ENCODE measurements at places on chromosomes 7 and 10.
A peak's percentile ranks its signal among the peaks of the same experiment; 100 is the strongest.

GRCh38 chr7:93147363-93147762, 822 bp downstream of the SAMD9L start:
- DNase-seq = peak; percentile 9

DNA sequence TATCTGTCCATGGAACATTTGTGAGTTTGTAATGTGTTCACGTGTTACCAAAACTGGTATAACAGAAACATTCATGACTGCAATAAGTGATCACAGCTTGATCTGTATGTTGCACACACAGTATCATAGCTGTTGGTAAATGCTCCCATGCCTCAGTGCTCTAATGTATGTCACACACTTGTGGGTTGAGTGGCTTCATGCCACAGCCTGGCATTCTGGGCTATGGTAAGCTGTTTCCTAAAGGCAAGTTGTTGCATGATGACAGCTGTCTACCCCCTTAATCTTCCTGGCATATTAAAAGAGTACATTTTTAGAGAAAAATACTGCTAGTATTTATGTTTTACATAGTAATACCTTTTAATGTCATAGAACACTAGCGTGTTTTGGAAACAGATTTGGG, 35.2 kb downstream of the PRPF18 start:
- DNase-seq = no peak

- no peak for DNase-seq
These were observed 158.5 kb downstream of the CDH23 start for GRCh38 chr10:71555087-71555723.

- DNase-seq = peak; percentile 16
These were observed 38.0 kb downstream of the ZNRF2 start for GRCh38 chr7:30322271-30323005.

DNA sequence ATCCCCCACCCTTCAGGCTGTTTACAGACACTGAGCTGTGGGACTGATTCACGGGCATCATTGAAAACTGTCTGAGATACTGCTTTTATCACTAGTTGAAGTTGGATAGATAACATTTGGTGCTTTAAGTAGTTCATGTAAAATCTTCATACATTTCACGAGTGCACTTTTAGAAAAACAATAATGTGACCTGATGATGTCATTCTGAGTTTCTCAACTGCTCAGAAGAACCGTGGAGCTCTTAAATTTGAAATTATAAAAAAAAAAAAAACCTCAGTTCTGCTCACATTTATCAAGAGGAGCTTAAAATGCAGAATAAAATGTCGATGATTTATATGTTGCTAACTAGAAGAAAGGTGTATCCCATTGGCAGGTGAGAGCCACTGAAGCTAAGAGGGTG, 81.5 kb downstream of the GALNT11 start:
- DNase-seq = no peak

DNA sequence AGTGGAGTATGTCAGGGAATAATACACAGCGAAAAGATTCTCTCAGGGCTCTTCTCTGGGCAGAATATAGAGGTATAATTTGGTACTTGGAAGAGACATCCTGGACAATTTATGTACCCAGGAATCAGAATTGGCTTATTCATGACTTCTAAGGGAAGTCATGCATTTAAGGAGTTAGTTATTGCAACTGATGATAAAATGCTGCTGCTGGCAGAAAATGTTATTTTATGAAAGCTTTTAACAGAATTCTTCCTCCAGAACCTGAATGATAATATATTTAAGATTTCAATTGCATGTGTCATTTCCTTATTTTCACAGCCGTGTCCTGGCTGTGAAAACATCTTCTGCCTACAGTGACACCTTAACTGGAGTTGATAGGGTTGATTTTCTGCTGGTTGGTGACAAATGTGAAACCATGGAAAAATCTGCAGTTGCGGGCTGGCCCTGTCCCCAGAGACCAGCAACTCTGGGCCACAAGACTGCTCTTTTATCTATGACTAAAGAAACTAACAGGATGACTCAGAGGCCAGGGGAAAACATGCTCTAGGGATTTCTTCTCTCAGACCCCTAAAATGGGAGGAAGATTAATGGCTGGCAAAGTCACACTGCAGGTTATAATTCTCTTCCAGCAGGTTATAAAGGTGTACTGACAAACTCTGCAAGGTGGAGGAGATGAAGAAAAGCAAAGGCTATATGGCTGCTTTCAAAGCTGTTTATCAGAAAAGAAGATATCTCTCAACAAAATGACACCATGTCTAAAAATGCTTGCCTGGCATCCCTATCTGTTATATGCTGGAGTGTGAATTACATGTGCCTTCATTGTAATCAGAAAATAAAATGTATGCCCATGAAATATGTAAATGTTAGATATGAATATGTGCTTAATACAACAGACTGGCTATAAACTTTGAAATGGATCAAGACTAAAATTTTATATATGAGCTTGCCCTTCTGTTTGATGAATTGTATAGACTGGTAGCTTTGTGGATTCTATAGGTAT, 12.1 kb upstream of the TRUB1 start:
- DNase-seq = no peak

- DNase-seq = no peak
These were observed 603 bp upstream of the HECW1 start for GRCh38 chr7:43111630-43112458.

- no peak for DNase-seq
These were observed 373.6 kb upstream of the LRGUK start for GRCh38 chr7:133753513-133753912.

DNA sequence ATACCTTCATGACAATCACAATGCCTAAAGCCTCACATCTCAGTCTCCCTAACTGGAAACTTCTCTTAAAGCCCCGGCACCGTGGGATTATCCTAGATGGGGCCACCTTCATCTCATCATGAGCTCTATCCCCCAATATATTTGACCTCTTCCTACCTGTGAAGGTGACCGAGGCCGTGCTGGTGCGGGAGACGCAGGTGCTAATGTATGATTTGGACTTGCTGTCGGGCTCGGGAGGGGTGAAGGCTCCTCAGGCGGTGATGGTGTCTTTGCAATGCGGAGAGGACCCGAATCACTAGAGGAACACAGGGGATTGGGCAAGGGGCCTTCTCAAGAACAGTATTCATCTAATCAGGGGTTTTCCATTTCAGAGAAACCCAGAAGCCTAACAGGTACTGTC, 168.4 kb downstream of the AMPH start:
- DNase-seq = no peak

DNA sequence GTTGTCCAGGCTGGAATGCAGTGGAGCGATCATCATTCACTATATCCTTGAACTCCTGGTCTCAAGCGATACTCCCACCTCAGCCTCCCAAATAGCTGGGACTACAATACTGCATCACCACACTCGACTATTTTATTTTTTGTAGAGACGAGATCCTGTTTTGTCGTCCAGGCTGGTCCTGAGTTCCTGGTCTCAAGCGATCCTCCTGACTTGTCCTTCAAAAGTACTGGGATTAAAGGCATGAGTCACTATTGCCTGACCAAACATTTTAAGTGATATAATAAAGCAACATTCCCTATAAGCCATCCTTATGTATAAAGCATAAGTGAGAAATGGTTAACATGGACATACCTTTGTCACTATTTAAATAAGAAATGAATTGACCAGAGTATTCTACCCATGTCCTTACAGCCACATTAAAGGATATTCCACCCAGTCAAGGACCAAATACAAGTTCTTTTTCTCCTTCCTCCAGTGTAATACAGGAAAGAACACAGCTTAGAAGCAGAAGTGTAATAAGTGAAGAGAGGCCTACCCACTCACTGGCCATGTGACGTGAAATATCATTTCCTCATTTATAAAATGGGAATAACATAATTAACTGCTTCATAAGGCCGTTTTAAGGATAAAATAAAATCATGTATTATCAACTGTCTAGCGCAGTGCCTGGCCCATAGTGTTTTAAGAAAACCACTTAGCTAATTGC, 82.0 kb downstream of the DOCK4 start:
- DNase-seq = no peak

- no peak for DNase-seq
These were observed 572.4 kb downstream of the ATRNL1 start for GRCh38 chr10:115665549-115665948.

GRCh38 chr10:107238275-107238674, 73.8 kb upstream of the SORCS1 start:
- DNase-seq = no peak

- no peak for DNase-seq
These were observed 6.5 kb downstream of the VSIR start for GRCh38 chr10:71766717-71767419.

- no peak for DNase-seq
These were observed 44.9 kb downstream of the GNA12 start for GRCh38 chr7:2799253-2799652.

GRCh38 chr7:6430271-6430940, 17.3 kb downstream of the DAGLB start:
- DNase-seq = no peak

- no peak for DNase-seq
These were observed 4.8 kb downstream of the RUFY2 start for GRCh38 chr10:68402276-68402675.

DNA sequence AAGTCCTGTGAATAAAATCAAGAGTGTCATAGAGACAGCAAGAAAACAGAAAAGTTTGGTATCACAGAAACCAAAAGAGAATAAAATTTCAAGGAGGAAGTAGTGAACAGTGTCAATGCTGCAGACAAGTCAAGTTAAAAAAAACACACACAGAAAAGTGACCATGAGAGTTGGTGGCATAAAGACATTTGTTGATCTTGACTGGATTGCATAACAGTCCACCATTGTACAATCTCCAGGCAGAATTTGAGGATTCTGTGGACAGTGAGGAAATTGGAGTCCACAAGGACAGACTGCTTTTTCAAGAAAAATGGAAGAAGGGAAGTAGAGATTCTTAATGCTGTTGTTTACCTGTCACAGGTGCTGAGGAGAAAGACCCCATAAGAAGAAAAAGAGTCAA, 412.5 kb downstream of the PLXDC2 start:
- no peak for DNase-seq

GRCh38 chr7:35015346-35015859, 21.9 kb downstream of the DPY19L1 start:
- DNase-seq = no peak

DNA sequence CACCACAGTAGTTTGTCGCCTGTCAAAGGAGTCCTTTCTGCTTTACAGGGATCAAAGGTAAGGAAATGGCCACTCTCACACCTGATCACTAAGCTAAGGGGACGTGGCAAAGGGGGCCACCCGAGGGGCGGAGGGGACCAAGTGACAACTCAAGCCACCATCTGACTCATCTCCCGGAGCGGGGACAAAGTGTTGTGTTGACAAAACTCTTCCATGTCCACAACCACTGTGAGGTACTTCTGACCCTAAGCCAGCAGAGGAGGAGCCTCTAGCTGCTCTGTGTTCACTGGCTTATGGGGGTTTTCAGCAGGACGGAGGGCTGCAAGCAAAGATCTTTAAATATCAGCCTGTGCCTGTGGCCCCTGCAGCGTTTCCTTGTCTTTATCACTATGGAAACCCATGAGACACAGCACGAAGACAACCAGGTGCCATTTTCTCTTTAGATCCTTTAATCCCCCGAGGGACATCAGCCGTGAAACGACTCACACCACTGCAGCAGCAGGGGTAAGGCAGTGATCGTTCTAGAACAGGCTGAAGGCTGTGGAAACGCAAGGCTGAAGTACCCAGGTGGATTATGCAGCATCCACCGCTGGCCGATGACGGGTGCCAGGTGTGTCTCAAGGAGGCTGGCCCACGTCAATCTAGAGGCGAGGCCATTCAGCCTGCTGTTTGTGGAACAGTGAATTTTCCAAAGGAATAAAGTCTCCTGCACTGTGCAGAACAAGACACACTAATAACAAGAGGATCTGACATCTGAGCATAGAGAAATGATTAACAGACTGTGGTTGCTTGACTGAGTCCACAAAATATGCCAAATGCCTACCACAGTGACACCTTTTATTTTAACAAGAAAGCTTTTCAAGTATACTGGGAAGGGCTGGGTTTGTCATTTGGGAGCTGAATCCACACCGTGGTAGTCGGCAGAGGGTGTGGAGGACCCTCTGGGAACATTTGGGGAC, 26.6 kb upstream of the DDC start:
- no peak for DNase-seq

GRCh38 chr10:87706731-87707130, 47.1 kb downstream of the PAPSS2 start:
- DNase-seq = no peak

DNA sequence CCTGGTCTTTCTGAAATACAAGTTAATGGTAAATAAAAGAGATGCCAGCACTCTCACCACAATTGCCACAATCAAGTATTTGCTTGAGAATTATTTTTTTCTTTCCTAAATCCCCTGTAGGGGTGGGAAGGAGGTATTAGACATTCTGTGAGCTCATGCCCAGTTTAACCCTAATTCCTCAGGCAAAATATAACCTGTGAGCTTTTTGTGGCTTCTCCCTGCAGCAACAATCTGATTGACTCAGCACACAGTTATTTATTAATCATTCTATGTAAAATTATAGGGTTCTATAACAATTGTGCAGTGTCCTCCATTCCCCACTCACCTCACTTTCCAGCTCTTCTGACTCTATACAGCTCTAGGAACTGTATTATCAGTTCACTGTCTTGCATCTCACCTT, 66.3 kb downstream of the GLI3 start:
- no peak for DNase-seq

DNA sequence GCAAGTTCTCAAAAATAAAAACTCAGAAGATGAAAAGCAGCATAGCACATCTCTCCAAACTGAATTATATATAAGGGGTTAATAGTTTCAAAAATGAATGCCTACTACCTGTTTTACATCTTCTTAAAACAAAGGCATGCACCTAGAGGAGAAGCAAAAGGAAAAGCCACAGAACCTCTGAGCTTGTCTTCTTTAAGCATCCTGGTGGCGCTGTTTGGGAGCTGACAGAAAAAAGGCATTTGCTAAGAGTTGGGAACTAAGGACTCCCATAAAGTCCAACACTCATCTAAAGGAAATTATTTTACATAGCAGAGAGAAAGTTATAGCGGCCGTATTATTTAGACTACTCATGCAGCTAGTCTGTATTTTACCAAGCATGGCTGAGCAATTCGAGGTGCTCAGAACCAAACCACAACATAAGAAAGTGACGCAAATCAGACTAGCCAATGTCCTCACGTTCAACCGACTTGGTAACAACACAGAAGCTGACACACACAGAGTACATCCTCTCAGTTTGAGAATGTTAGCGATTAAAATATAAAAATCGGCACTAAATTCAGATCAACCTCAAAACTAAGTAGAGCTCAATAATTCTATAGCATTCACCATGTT, 38.8 kb downstream of the PTN start:
- no peak for DNase-seq

DNA sequence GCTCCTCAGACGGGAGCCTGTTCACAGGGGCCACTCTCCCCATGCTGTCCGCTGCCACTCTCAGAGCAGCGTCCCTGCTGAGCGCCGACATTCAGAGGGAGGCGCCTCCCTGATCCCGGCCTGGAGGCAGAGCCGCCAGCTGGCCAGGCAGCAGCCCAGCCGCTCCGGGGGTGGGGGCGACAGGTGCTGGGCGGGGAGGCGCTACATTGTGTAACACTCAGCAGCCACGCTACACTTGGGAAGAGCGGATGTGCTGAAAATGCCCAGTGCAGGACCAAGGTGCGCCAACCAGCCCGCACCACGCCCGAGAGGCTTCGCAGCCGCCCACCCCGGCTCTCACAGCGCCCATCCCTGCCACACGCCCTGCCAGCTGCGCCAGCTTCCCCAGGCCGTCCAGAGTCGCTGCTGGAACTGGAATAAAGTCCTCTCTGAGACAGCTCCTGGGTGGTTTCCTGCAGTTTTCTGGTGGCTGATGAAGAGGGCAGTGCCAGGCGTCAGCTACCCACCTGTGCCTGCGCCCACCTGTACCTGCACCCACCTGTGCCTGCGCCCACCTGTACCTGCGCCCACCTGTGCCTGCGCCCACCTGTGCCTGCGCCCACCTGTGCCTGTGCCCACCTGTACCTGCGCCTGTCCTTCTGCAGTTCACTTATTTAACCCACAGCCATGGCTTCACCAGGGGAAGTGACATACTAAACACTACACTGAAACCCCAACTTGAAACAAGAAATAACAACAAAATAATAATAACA, 25.7 kb downstream of the STK32C start:
- DNase-seq = no peak

Measured in prostate gland (tissue), 2 donors.